Activated T-cell treated with anti-CD3 and anti-CD28 coated beads, Interleukin-2, amount 50 U/mL, for 72 hours (primary cell): ENCODE measurements at places on chromosomes 7 and 10. TPM values are rescaled to one million over a fixed set of nuclear protein-coding genes. Genes with fewer than 3 reads are reported as not detected.

Gene BMPR1A
- 7.0 TPM for total RNA-seq

Gene ZNF503
- total RNA-seq = 0.50 TPM

Gene METTL27
- total RNA-seq = 1.8 TPM

Gene DKK1
- not detected for total RNA-seq

Gene HYAL4
- 0.48 TPM for total RNA-seq

Gene PNLIPRP1
- total RNA-seq = not detected

Gene C7orf57
- 0.12 TPM for total RNA-seq

DNA sequence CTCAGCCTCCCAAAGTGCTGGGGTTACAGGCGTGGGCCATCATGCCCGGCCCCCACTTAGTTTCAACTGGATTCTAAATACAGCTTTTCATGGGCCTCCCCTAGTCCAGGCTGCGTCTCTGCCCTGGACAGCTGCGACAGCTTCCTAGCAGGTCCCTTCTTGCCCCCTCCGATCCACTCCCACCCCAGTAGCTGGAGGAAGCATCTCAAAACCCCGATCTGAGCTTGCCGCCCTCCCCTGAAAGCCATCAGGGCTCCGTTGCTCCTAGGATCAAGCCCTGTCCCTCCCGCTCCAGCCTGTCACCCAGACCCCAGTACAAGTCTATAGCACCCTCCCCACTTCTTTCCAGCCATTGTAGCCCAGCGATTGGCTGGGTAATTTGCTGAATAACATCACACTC, 64.5 kb downstream of the VWA2 start:
- peak overlapping the region; percentile 92 for H3K4me3 ChIP-seq
- H3K4me1 ChIP-seq = peaks cover 23% of the 10 kb centered on the region
- DNase-seq = no peak
- no peaks in the 10 kb centered on the region for H3K36me3 ChIP-seq

DNA sequence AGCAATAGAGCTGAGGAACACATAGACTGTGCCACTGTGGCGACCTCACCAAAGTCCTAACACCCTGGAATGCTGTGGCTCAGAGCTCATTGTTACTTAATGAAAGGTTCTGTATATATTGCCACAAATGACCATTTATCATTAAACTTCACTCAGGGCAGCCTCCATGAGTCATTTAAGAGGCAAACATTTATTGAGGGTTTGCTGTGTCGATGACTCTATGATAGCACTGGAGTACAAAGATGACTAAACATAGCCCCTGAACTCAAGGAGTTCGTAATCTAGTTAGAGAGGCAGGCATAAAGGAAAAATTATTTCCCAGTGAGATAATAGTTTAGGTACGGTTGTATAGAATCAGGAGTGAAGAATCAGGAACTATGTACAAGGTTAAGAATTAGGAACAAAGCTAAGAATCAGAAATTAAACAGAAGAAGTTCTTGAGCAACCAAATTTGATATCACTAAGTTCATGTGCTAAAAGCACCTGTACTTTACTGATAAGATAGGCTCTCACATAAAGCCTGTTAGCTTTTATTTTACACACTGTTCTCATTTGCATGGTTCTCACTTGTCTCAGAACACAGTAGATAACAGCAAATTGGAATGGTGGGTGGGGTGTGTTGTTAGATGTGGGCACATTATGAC, 7.9 kb downstream of the ENTPD7 start:
- peaks cover 5% of the 10 kb centered on the region for H3K36me3 ChIP-seq
- H3K27ac ChIP-seq = peak overlapping the region; percentile 23
- no peak for DNase-seq
- H3K4me3 ChIP-seq = no peak overlapping the region
- peaks cover 2% of the 10 kb centered on the region for H3K4me1 ChIP-seq

DNA sequence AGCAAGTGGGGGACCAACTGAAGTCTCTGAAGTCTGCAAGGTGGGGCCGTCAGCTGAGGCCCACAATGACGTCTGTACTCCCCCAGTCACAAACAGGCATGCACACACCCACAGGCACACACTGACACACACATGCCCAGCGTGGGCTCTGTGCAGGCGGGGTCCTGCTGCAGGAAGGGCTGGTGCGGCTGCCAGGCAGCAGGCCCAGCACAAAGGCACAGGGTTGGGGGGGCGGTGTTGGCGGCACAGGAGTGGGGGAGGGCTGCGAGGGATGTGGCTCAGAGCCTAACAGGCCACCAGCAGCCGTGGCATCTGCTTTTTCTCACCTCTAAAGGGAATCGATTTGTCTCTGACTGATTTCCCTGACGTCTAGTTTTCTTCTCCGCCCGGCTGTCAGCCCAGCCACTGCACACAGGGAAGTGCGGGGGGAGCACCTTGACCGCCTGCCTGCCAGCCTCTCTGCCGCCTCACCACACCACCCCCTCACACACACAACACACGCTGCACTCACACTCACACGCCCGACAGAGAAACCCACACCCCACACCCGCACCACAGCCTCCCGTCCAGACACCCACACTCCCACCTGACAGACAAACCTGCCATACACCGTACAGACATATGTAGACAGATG, 43.5 kb upstream of the ZMIZ1 start:
- no peaks in the 10 kb centered on the region for H3K27me3 ChIP-seq
- peaks cover 28% of the 10 kb centered on the region for H3K4me1 ChIP-seq
- DNase-seq = peak; percentile 45
- H3K4me3 ChIP-seq = peak overlapping the region; percentile 25

- peaks cover 59% of the 10 kb centered on the region for H3K27me3 ChIP-seq
- no peak for DNase-seq
- no peak overlapping the region for H3K27ac ChIP-seq
- no peak overlapping the region for H3K4me3 ChIP-seq
- H3K4me1 ChIP-seq = peaks cover 5% of the 10 kb centered on the region
Observed at GRCh38 chr7:137846549-137846826, 286 bp downstream of the DGKI start.

DNA sequence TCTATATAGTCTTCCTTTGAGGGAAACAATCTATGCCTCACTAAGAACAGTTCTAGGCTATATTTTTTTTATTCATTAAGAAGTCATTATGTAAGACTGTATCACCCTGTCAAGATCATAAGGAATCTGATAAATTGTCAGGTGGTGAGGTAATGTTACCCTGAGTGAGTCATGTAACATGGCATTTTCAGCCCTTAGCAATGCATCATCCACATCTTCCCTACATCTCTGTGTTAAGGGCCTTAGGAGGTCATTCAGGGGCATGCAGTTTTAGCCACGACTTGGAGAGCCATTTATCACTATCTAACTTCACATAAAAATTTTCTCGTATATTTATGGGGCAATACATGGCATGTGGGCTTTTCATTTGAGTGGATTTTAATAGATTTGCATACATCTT, 924.5 kb upstream of the MBL2 start:
- H3K4me3 ChIP-seq = no peak overlapping the region
- H3K27me3 ChIP-seq = no peaks in the 10 kb centered on the region
- no peak overlapping the region for H3K27ac ChIP-seq
- H3K4me1 ChIP-seq = no peaks in the 10 kb centered on the region
- no peak for DNase-seq
- peaks cover 4% of the 10 kb centered on the region for H3K36me3 ChIP-seq

GRCh38 chr7:102036958-102037357, 219.5 kb downstream of the CUX1 start:
- H3K36me3 ChIP-seq = no peaks in the 10 kb centered on the region
- DNase-seq = no peak
- H3K4me1 ChIP-seq = no peaks in the 10 kb centered on the region

DNA sequence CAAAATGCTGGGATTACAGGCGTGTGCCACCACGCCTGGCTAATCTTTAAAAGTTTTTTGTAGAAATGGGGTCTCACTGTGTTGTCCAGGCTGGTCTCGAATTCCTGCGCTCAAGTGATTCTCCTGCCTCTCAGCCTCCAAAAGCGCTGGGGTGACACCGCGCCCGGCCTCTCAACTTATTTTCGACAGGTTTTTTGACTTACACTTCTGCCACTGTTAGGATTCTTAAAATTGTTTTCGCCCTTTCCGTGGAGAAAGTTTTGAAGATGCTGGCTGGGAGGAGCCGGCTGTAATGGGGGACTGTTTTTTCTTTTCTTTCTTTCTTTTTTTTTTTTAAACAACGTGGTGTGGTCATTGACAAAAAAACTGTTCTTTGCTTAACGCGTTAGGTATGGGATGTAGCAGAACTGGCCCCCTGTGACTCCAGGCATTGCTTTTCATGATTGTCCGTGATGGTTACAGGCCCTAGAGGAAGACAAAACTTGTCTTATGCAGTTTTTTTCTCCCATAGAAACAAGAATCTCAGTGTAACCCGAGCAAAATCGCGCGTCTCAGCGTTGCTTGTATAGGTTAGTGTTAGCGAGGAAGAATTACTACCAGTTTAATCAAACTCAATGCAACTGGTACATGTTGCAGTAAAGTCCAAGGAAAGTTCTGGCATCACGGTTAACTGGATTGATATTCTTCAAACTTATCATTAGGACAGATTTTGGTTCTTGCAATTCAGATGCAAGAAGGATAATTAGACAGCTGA, 72.2 kb downstream of the DAGLB start:
- peaks cover 51% of the 10 kb centered on the region for H3K4me1 ChIP-seq
- peak overlapping the region; percentile 86 for H3K4me3 ChIP-seq
- H3K36me3 ChIP-seq = peaks cover 6% of the 10 kb centered on the region
- H3K27me3 ChIP-seq = no peaks in the 10 kb centered on the region
- peak overlapping the region; percentile 97 for H3K27ac ChIP-seq

GRCh38 chr10:1116051-1116450, 59.9 kb downstream of the WDR37 start:
- no peak for DNase-seq
- H3K27me3 ChIP-seq = no peaks in the 10 kb centered on the region
- peaks cover 28% of the 10 kb centered on the region for H3K4me1 ChIP-seq
- no peak overlapping the region for H3K4me3 ChIP-seq
- peaks cover 22% of the 10 kb centered on the region for H3K36me3 ChIP-seq

- no peaks in the 10 kb centered on the region for H3K36me3 ChIP-seq
- no peaks in the 10 kb centered on the region for H3K27me3 ChIP-seq
- no peak for DNase-seq
- no peaks in the 10 kb centered on the region for H3K4me1 ChIP-seq
Observed at GRCh38 chr10:86684331-86685097, 16.2 kb downstream of the LDB3 start.

GRCh38 chr10:75358835-75359421, 42.6 kb downstream of the ZNF503 start:
- H3K4me3 ChIP-seq = no peak overlapping the region
- no peak for DNase-seq
- H3K36me3 ChIP-seq = no peaks in the 10 kb centered on the region
- no peak overlapping the region for H3K27ac ChIP-seq
- no peaks in the 10 kb centered on the region for H3K4me1 ChIP-seq
- H3K27me3 ChIP-seq = peaks cover 11% of the 10 kb centered on the region

DNA sequence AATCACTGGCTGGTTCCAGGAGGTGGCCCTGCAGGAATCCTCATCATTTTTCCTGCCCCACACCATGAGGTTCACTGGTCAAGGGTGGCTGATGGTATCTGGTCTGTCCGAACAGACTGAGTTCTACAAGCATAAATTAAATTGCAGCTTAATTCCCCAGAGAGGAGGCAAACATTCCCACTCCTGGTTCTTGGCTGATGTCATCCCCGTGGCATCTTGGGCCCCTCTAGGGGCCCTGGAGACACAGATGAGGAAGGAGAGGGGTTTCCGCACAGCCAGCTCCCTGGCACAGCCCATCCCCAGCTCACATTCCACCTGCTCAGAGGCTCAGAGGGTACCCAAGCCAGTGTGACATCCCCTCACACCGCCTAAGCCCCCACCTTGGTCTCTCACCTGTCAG, 5.3 kb upstream of the KLRG2 start:
- no peaks in the 10 kb centered on the region for H3K36me3 ChIP-seq
- H3K27ac ChIP-seq = peak overlapping the region; percentile 44
- peaks cover 29% of the 10 kb centered on the region for H3K27me3 ChIP-seq
- no peaks in the 10 kb centered on the region for H3K4me1 ChIP-seq
- no peak overlapping the region for H3K4me3 ChIP-seq

GRCh38 chr10:79378647-79379511, 31.6 kb downstream of the PPIF start:
- H3K27me3 ChIP-seq = no peaks in the 10 kb centered on the region
- H3K27ac ChIP-seq = no peak overlapping the region
- H3K36me3 ChIP-seq = peaks cover 2% of the 10 kb centered on the region
- peaks cover 4% of the 10 kb centered on the region for H3K4me1 ChIP-seq

DNA sequence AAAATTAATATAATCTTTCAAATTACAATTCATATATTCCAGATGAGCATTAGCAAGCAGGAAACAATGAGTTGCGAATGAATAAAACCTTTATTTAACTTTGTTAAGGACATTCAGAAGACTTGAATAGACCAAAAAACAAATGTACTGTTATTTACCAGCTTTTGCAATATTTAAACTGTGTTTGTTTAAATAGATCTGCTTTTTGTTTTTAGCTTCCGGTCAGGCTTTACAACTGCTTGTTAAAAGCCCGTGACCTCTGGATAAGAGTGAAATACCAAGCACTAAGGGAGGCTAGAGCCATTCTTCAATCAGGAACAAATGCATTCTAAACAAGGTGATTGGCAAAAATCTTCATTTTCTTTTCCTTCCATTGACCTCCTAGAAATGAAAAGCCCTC, 184.9 kb upstream of the GNAI1 start:
- no peak for DNase-seq
- no peak overlapping the region for H3K27ac ChIP-seq
- peaks cover 6% of the 10 kb centered on the region for H3K36me3 ChIP-seq
- no peak overlapping the region for H3K4me3 ChIP-seq
- H3K4me1 ChIP-seq = no peaks in the 10 kb centered on the region

DNA sequence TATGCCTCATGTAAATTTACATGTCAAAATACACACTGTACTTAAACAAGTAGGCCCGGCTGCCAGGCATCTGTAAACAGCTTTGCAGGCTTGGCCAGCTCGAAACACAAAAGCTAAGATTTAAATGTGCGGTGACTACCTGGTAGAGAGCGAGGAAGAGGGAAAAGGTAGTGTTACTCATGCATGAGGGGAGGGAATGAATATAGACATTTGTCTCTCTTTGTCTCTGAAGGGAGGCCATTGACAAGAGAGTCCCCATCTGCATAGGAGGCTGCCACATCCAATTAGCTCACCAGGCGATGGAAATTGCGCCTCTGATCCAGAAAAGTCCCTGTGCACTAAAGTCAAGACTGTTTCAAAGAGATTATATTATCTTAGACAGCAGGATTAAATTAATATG, 535.8 kb downstream of the PTPRN2 start:
- H3K4me3 ChIP-seq = no peak overlapping the region
- H3K27ac ChIP-seq = no peak overlapping the region
- no peaks in the 10 kb centered on the region for H3K4me1 ChIP-seq
- DNase-seq = no peak

DNA sequence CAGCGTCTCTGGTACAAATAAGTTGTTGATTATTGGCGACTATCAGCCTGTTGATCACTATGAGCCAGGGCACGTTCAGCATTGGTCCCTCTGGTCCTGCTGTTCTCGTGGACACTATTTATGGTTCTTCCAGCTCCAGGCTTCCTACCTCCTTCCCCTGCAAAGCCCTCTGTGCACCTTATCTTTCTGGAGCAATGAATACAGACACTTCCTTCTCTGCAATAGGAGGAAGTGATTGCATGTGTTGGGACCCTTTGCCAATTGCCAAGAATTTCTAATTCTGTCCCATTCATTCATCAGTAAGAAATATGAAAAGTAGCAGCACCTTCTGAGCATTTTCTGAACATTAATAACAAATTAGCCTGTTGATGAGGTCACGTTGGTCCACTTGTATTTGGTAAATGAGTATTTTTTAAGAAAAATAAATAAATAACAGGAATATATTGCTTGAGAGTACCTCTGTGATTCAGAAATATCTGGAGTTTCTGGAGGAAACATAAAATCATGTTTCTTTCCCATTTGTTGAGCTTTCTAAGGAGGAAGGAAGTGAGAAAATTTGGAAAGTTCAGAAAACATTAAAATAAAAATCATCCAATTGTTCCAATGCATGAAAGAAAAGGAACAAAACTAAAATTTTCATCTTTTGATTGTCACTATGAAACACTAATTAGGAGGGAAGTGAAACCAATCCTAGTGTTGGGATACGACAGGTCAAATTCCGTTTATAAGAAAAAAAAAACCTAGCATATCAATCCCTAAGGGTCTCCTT, 259.1 kb upstream of the KLF6 start:
- H3K27ac ChIP-seq = no peak overlapping the region
- DNase-seq = no peak
- H3K4me3 ChIP-seq = no peak overlapping the region
- peaks cover 14% of the 10 kb centered on the region for H3K36me3 ChIP-seq
- H3K4me1 ChIP-seq = peaks cover 6% of the 10 kb centered on the region
